Left kidney (tissue), 8 donors: ENCODE measurements at places on chromosomes 1 and 21.

- no peak for DNase-seq
Observed at GRCh38 chr1:212565571-212566305, 42.8 kb upstream of the ATF3 start.

GRCh38 chr1:225883616-225884265, 1.6 kb upstream of the TMEM63A start:
- no peak for DNase-seq

DNA sequence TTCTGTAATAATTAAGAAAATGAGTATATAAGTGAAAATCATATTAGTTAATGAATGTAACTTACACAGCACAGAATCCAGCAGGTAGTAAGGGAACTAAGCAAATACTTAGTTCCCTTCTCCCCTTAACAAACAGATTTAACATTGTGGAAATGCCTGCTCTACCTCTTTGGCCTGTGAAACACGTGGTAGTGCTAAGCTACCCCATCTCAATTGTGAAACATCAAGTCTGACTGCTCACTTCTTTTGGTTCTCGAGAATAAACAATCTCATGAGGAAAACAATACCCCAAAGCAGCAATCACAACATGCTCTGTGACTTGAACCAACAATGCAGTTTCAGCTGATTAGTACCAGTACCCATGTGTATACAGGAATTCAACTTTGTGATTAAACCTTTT, 4.7 kb downstream of the MYSM1 start:
- DNase-seq: no peak

- DNase-seq: no peak
Observed at GRCh38 chr1:7060745-7061144, 275.5 kb downstream of the CAMTA1 start.

GRCh38 chr21:46229133-46229922, 754 bp upstream of the LSS start:
- DNase-seq: no peak

DNA sequence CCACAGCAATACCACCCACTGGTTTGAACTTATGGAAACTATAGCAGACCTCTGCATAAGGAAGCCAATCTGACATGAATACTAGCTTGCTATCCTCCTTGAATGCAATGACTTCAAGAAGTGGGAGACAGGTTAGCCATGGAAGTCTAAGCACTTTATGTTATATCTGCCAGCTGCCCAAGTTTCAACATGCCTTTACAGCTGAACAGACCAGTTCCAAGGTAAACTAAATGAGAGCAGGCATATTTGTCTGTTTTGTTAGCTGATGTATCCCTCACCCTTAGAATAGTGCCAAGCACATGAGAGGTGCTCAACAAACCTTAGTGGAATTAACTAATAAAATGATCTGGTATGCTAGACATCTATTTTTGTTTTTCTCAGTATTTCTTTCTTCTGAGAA, 65.1 kb downstream of the ALG14 start:
- no peak for DNase-seq

DNA sequence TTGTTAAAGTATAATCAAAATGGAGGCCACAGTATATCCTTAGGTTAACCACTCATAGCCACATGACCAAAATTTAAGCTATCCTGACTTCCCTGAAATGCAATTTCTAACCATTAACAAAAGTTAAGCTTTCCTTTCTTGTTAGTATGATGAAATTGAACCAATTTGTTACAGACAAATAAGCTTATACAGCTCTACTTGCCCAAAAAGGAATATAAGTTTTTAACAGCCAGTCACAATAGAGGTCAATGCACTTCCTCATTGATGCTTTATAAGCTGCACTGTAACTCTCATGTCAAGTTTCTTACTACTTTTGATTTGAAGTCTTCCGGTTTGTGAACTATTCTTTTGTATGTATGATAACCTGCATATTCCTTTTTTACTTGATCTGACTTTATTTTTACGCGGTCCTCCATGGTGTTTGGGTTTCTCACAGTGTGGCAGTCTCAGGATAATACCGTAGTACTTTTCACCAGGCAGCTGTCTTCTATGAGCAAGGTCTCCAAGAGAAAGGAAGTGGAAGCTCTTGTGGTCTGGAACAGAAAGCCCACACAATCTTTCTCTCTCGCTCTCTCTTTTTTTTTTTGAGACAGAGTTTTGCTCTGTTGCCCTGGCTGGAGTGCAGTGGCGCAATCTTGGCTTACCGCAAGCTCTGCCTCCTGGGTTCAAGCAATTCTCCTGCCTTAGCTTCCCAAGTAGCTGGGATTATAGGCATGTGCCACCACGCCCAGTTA, 331.6 kb downstream of the SRGAP2C start:
- DNase-seq: no peak

DNA sequence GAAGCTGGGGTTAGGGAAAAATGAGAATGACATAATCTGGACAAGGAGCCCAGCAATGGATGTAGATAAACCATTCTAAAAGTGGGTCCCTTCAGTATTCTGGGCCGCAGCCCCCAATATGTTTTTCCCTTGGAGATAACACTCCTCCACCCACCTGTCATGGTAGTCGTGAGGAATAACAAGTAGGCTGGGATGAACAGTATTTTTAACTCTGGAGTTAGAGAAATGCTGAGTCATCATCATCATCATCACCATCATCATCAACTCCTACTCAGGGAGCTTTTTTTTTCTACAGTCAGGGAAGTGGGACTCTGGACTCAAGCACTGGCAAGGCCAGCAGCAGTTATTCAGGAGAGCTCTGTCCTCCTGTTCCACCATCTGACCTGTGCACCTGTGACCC, 12.8 kb downstream of the CADM3 start:
- no peak for DNase-seq

GRCh38 chr1:29698033-29698432, 461.7 kb downstream of the PTPRU start:
- no peak for DNase-seq

DNA sequence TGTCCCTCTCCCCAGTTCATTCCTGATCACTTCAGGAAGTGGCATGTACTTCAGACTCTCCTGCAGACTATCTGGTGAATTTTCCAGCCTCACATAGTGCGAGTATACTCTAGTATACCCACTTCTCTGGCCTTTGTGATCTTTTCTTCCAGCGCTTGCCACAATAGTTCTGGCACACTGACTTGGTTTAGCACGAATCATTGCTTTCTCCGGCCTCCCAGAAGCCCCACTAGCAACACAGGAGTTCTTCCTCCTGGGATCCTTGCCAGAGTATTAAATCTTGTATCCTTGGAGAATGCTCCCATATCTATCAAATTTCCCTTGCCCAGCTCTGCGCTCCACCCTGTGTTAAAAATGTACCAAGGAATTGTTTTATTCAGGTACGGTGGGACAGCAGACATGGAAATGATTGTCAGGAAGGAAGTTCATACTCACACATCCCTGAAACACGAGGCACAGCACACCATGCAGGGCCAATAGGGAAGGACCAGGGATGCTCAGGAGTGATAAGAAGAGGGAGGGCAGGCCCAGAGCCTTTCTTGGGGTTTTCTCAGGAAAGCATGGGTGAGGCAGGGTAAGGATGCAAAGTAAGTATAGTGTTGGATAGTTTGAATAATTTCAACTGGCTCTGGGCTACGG, 136.7 kb downstream of the ADSS2 start:
- DNase-seq: no peak
